Foreskin keratinocyte (primary cell): ENCODE measurements at places on chromosomes 3 and 15. TPM values are rescaled to one million over a fixed set of nuclear protein-coding genes. Genes with fewer than 3 reads are reported as not detected.

Gene DRD3
- not detected in 2 replicates for total RNA-seq

Gene ACKR2
- total RNA-seq: 0.20 and 0.21 TPM in 2 replicates

Gene CCDC54
- total RNA-seq: not detected in 2 replicates

Gene SLC6A20
- 0.04 and 0.51 TPM in 2 replicates for total RNA-seq

Gene ZIC1
- not detected in 2 replicates for total RNA-seq

Gene COL6A6
- total RNA-seq: not detected in 2 replicates

Gene HCN4
- total RNA-seq: under 0.01 TPM in 1 of 2 replicates, not detected in the other

Gene CATSPER2
- 1.5 and 2.9 TPM in 2 replicates for total RNA-seq

Gene NTRK3
- not detected in 2 replicates for total RNA-seq

Gene SKOR1
- total RNA-seq: not detected in 2 replicates

Gene MLF1
- 11.1 and 11.6 TPM in 2 replicates for total RNA-seq

Gene SERINC4
- 0.04 and 0.07 TPM in 2 replicates for total RNA-seq

Gene IVD
- 14.3 and 24.5 TPM in 2 replicates for total RNA-seq

Gene TRH
- total RNA-seq: not detected in 2 replicates

Gene MST1R
- total RNA-seq: 95.1 and 98.9 TPM in 2 replicates

Gene DLL4
- total RNA-seq: not detected in 2 replicates

Gene COL6A5
- total RNA-seq: not detected in 2 replicates

Gene CEP63
- 18.7 and 23.1 TPM in 2 replicates for total RNA-seq

Gene SLC9C1
- not detected in 2 replicates for total RNA-seq

Gene SLC28A1
- total RNA-seq: not detected in 2 replicates

Gene SLCO2A1
- total RNA-seq: 0.11 and 0.95 TPM in 2 replicates

Gene GOLGA6D
- total RNA-seq: not detected in 2 replicates

Gene BDH1
- total RNA-seq: 19.9 and 27.8 TPM in 2 replicates
